ENCODE measurements at places on chromosomes 4 and X. TPM values are rescaled to one million over a fixed set of nuclear protein-coding genes. Genes with fewer than 3 reads are reported as not detected.
A peak's percentile ranks its signal among the peaks of the same experiment; 100 is the strongest.

Gene TLR1
- not detected for total RNA-seq

Gene TNMD
- total RNA-seq = not detected

Gene AVPR2
- not detected for total RNA-seq

Gene CENPE
- total RNA-seq = 7.7 TPM

Gene HTR2C
- total RNA-seq = not detected

Gene PDHA2
- not detected for total RNA-seq

DNA sequence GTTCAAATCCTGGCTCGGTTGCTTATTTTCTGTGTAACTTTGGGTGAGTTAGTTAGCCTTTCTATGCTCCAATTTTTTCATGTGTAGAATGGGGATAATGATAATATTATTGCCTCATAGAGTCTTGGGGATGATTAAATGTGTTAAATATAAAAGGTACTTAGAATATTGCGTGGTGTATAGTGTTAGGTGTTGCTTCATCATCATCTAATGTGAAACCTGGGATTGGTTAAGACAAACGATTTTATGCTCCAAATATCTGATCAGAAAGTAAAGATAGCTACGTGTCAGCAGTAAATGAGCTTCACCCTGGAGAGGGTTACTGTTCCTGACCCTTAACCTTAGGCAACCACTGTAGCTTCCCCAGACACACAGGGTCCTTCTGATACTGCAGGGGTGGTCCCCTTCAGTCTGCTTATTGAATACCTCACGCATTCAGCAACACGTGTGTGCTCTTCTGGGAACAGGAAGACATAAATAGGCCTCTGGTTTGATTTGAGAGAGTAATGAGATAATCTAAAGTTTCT, 50.1 kb downstream of the GPAT3 start:
- no peak for DNase-seq

DNA sequence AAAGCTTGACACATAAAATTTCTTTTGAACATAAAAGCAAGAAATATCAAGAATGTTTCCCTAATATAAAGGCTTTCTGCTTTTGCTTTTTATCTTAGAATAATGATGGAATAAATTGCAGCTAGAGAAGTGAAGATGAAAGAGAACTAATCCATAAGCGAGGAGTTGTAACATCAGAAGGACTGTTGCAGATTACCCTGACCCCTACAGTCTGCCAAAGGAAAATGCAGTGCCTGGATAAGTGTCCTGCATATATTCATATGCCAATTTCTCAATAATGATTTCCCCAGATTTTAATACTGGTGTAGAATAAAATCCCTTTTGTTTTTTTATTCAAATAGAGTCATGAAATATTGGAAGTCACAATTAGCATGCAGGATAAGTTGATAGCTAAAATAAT, 115.9 kb downstream of the MAGEC2 start:
- peak; percentile 3 for DNase-seq

GRCh38 chr4:152462047-152462446, 73.8 kb downstream of the FBXW7 start:
- no peak for DNase-seq

DNA sequence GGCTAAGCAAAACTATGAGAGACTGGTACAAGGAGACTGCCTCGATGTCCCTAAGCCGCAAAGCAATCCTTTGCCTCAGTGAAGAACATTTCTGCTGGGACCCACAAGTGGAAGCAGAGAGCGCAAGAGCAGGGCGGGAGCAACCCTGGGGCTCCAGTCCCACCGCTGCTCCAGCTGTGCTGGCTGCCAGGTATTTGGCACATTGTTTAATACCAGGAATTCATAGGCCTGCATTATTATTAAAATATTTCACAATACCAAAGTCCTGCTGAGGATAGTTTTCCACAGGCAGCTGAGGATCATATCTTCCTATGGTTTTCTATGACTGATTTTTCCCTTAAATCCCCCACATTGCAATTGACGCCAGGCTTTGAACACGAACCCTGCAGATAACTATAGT, 163.5 kb upstream of the TLL1 start:
- no peak for DNase-seq

DNA sequence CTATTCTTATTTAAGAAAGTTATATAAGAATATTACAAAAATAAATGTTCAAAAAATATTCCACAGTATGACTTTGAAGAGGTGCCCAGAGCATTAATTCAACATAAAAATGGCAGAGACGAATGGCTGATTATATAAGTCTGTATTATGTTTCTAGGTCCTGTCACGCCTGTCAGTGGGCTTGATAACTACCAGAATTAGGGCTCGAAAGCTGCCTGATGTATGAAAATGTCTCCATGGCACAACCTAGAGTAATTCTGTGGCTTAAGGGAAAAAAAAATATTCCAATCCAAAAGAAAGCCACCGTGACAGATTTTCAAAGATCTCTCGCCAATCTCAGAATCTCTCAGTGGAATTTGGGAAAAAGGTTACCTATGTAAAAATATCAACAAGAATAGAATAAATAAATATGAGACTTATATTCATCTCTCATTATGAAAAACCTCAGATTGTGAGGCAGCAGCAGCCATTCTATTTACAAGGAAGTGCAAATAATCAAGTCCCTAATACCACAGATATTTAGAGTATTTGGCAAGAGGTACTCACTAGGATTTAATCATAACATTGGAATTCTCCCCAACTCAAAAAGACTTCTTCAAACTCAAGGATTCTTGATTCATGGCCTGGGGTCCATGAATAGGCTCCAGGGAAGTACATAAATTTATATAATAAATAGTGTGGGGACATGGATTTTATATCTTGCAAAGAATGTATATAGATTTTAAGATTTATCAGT, 489.1 kb upstream of the INTU start:
- DNase-seq = peak; percentile 74

GRCh38 chrX:78661836-78662235, 2.7 kb upstream of the RTL3 start:
- DNase-seq = no peak

DNA sequence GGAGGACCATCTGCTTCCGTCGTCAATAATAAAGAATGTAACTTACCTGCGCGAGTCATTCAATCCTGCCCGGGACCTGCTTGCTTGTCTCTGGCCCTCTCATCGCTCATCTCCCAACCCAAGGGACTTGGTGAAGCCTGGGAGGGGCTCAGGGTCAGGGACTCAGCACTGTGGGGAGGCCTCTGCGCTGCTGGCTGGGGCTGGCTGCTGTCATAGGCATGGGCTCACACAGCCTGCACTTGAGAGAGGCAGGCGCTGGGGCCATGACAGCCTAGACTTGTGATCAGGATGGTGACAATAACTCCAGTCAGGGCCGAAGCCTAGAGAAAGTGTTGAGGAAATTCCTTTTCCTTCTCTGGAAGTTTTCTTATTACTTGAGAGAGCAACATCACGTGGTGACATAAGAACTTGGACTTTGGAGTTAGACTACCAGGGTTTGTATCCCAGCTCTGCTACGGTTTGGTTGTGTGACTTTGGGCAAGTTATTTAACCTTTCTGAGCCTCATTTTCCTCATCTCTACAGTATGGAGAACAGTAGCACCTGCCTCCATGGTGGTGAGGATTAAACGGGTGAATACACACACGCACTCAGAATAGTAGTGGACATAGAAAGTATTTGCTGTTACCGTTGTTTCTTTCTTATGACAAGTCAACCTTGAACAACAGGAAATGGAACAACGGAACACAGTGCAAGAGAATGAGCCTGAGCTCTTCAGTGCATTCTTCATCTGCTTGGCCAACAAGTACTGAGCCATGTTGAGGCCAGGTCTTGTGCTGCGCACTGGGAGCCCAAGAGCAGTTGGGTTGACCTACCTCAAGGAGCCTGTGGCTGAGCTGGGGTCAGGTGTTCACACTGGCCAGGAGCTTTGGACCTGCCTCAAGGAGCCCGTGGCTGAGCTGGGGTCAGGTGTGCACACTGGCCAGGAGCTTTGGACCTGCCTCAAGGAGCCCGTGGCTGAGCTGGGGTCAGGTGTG, 60.5 kb downstream of the TBC1D14 start:
- no peak for DNase-seq

DNA sequence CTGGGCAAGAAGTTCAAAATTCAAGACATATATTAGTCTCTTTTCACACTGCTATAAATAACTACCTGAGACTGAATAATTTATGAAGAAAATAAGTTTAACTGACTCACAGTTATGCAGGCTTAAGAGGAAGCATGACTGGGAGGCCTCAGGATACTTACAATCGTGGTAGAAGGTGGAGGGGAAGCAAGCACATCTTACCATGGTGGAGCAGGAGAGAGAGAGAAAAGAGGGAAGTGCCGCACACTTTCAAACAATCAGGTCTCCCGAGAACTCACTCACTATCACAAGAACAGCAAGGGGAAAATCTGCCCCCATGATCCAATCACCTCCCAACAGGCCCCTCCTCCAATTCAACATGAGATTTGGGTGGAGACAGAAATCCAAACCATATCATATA, 273.3 kb upstream of the RASGEF1B start:
- no peak for DNase-seq

- DNase-seq = no peak
These were observed 1184.4 kb downstream of the RPA4 start for GRCh38 chrX:98068024-98068580.

- DNase-seq = peak; percentile 17
These were observed 4.8 kb downstream of the ANXA10 start for GRCh38 chr4:168097161-168097560.

DNA sequence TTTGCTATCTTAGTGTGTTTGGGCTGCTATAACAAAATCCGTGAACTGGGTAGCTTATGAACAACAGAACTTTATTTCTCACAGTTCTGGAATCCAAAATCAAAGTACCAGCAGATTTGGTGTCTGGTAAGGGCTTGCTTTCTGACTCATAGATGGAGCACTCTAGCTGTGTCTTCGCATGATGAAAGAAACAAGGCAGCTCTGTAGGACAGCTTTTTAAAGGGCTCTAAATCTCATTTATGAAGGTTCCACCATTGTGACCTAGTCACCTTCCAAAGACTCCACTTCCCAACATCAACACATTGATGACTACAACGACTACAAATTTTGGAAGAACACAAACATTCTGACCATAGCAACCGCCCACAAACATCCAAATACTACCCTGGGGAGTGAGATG, 158.6 kb upstream of the LCORL start:
- DNase-seq = no peak

DNA sequence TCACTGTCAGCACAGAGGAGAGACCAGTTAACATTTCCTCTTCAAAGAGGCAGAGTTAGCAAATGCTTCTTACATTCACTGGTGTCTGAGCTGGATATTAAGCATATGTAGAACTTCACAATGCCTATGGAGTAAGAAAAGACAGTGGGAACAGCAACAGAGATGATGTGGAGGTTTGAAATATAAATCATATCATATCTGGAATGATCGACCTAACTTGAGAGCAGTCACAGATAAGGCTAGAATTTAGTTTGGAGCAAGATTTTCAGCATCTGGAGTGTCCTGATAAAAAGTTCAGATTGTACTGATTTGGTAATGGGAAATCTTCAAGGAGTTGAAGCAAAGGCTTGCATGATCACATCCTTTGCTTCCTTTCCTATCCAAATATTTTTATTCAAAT, 90.5 kb upstream of the ANKRD50 start:
- no peak for DNase-seq

DNA sequence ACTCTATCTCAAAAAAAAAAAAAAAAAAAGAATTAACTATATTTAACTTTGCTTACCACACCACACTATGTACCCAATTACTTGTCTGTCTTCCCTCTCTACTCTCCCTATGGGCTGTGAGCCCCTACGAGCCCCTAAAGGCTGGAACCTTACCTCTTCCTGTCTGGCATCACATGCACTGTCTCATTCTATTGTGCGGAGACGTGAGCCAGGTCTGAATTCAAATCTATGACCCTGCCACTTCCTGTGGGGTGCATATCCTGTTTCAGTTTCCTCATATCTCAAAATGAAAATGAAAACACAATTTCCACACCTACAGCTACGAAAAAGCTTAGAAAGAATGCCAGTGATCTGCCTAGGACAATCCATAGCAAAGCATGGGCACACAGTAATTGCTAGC, 42.9 kb upstream of the HS3ST1 start:
- no peak for DNase-seq

DNA sequence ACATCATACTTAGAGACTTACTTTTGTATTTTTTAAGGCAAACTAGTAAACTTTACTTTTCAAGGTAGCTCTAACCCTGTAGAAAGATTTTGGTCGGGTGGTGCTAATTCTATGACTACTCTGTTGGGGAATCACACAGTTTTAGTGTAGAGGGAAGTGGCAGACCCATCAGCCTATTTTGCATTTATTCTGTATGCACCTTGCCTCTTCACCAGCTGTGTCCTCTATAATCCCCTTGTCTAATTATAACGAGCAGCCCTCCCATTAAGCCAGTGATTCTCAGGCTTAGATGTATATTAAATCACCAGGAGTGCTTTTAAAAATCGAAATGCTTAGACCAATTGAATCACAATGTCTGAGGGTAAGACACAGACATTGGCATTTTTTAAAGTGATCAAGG, 78.1 kb downstream of the GALNT7 start:
- no peak for DNase-seq

GRCh38 chr4:184293552-184293951, 75.9 kb upstream of the ENPP6 start:
- DNase-seq = no peak

- no peak for DNase-seq
These were observed 32.9 kb upstream of the PDGFC start for GRCh38 chr4:157004279-157005161.

DNA sequence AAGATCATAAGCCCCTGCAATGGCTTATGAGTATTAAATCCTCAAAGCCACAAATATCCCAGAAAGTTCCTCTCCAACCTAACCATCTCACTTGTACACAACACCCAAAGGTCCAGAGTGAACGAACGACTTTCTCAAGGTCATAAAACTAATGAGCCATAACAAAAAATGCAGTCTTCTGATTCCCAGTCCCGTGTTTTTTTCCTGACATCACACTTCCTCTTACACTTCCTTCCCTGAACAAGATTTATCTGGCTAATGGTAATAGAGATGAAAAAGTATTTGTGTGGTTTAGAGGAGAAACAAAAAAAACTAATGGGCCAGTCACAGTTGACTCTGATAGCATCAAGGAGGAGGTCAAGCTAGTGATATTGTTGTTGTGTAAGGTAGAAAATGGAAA, 99.5 kb upstream of the KLHL13 start:
- no peak for DNase-seq

DNA sequence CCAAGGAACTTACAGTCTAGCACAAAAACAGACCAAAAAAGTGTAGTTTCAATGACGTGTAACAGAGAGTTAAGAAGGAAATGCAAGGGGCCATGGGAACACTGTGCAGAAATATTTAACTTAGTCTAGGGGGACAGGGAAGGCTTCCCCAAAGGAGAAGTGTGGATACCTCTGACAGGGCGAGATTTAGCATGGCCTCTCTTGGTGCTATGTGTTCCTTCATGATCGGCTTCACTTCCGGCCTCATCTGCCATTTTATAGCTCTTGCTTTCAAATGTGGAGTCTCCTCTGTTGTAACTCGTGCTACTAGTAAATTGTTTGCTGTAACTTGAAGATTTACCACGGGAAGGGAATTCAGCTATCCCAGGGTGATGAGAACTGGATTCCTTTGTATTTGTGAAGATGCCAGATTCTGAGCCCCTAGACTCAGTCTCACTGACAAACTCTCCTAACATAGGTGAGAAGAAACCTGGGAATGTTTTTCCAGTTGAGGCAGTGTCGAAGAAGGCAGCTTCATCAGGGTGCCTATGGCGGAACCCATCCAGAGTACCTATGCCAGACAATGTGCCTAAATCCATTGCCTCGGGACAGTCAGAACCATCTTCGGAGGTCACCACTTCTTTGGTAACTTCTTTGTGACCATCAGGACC, 5.0 kb downstream of the FGA start:
- no peak for DNase-seq

Measured in GM23248 (cell line).